ENCODE measurements at places on chromosomes 4 and X. TPM values are rescaled to one million over a fixed set of nuclear protein-coding genes. Genes with fewer than 3 reads are reported as not detected.

MGARP gene
- total RNA-seq: 0.25 TPM

DMRTC1B gene
- total RNA-seq: not detected

QRFPR gene
- total RNA-seq: not detected

GLRA2 gene
- not detected for total RNA-seq

NUP62CL gene
- total RNA-seq: 3.1 TPM

ETNPPL gene
- not detected for total RNA-seq

UGT2B15 gene
- not detected for total RNA-seq

GRCh38 chrX:46873746-46874145 is 36.9 kb downstream of the RP2 start:
- no peak for DNase-seq

DNA sequence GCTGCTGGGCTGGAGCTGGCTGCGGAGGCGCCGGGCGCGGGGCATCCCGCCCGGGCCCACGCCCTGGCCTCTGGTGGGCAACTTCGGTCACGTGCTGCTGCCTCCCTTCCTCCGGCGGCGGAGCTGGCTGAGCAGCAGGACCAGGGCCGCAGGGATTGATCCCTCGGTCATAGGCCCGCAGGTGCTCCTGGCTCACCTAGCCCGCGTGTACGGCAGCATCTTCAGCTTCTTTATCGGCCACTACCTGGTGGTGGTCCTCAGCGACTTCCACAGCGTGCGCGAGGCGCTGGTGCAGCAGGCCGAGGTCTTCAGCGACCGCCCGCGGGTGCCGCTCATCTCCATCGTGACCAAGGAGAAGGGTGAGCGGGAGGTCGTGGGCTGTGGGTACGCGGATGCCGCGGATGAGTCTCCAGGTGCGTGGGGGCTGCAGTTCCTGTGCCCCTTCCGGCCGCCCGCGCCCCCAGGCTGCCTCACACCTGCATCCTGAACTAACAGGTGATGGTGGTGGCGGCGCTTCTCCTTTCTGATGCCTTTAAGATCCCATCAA is 499 bp downstream of the CYP2U1 start:
- peak; percentile 28 for DNase-seq

GRCh38 chr4:83852085-83852451 is 316.2 kb downstream of the GPAT3 start:
- DNase-seq: no peak

DNA sequence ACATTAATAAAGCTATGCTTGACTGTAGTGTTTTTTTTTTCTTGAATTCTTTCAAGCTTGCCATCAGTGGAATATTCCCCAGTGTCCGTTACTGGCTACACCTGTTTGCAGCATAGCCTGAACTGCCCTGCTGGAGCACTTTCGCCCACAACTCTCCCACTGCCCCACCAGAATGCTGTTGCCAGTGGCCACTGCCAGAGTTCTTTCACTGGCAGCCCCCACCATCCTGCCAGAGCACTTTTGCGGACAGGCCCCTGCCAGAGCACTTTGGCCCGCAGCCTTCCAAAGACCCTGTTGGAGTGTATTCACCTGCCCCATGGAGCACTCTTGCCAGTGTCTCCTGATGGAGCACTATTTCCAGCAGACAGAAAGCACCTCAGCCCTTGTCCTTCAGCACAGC is 452.3 kb upstream of the GRID2 start:
- DNase-seq: no peak

DNA sequence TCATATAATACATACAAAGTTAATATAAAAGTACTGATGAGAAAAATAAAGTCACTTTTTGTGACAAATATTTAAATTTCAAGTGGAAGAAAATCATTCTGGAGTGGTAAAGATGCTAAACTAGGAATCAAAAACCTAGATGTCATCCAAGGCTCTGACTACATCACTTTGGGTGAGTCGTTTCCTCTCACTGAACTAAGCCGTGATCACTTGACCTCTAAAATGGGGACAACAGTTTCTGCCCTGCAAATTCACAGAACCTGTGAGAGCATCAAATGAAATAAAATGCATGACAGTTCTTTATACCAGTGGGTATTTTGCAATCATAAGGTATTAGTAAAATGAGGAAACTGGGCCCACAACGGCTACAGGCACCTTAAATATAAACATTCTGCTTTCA is 63.8 kb downstream of the PRDM5 start:
- no peak for DNase-seq

DNA sequence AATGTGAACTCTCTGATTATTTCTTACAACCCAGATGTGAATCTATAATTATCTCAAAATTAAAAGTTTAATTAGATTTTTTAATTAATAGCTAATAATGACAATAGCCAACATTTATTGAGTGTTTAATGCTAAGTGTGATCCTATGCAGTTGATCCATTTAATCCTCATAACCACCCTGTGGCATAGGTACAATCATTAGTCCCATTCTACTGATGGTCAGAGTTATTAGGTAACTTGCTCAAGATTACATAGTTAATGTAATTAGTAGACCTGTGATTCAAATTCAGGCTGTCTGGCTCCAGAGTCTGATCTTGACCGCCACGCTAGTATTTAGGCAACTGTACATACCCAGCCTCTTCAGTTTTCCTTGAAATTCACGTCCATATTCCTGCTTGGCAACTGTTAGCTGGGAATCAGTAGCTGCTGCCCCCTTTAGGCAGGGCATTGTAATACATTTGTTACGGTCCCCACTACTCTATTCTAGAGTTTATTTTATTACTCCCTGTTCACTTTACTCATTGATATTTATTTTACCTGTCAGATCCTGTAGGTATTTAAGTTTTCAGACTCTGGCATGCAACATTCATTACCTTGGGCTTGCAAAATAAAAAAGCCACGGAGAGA is 20.6 kb upstream of the TEC start:
- DNase-seq: no peak

- DNase-seq: no peak
Measured at GRCh38 chrX:47499293-47499692, 16.3 kb upstream of the ZNF41 start.

GRCh38 chr4:138672393-138672976 is 343.1 kb upstream of the NOCT start:
- no peak for DNase-seq

- DNase-seq: no peak
Measured at GRCh38 chr4:63063760-63064159, 1345.5 kb downstream of the TECRL start.

DNA sequence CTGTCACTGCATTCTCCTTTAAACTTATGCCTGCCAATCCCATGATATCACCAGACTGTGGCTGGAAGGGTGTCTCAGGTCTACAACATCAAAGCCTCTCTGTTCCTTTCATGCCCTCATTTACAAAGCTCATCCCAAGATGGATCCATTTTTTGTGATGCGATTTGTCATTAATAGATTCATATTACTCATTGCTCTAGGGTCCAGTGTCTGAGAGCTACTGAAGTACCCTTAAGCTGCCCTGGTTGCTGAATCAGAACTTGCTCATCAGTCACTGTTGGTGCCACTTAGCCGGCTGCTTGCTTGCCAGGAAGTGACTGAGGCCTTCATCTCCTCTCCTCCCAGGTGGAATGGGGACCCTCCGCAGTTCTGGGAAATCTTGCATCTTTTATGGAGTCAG is 395.5 kb upstream of the BOD1L1 start:
- no peak for DNase-seq

- DNase-seq: no peak
Measured at GRCh38 chrX:134998246-134998645, 7.5 kb downstream of the SMIM10 start.

- DNase-seq: no peak
Measured at GRCh38 chr4:139207873-139208403, 30.9 kb upstream of the ELF2 start.

- no peak for DNase-seq
Measured at GRCh38 chr4:116055857-116056827, 942.7 kb upstream of the NDST4 start.

DNA sequence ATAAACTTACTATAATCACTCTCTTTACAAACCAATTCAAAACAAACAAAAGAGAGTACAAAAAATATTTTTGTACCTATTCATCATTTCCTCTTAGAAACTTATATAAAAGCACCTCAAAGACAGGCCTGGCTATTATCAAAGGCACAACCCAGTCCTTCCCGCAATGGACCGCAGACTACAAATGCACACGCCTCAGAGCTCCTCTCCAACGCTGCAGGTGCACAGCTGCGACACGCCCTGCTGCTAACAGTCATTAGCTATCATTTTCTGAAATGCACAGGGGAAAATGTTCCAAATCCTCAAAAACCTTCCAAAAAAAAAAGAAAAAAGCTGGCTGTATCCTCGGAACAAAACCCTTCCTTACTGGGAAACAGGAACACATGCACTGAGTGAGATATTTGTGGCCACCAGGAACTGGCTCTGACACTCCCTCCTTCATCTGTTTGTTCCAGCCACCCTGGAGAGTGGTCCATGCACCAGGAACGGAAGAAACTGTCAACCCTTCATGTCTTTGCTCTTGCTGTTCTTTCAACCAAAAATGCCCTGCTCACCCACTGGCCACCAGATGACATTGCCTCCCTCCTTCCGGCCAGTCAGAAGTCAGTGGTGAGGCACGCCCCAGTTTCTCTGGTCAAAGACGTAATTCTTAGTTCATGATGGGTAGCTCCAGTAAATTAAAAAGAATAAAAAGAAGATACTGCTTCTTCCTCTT is 16.7 kb downstream of the IRF2 start:
- DNase-seq: no peak

DNA sequence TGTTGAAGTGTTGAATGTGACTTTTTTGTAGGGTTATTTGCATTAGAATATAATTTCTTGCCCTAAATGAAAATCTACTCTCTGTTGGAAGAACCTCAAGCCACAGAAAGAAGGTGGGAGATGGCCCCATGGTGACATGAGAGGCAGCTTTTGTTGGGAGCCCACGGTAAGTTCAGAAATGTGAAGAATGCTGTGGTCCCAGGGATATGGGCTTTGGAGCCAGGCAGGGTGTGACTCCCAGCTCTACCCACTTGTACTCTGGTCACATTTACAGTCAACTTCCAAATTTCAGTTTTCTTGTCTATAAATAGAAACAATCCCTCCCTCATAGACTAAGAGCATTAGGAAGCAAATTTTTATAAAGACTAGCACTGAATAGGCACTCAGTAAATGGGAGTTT is 177.8 kb downstream of the RAB28 start:
- no peak for DNase-seq

DNA sequence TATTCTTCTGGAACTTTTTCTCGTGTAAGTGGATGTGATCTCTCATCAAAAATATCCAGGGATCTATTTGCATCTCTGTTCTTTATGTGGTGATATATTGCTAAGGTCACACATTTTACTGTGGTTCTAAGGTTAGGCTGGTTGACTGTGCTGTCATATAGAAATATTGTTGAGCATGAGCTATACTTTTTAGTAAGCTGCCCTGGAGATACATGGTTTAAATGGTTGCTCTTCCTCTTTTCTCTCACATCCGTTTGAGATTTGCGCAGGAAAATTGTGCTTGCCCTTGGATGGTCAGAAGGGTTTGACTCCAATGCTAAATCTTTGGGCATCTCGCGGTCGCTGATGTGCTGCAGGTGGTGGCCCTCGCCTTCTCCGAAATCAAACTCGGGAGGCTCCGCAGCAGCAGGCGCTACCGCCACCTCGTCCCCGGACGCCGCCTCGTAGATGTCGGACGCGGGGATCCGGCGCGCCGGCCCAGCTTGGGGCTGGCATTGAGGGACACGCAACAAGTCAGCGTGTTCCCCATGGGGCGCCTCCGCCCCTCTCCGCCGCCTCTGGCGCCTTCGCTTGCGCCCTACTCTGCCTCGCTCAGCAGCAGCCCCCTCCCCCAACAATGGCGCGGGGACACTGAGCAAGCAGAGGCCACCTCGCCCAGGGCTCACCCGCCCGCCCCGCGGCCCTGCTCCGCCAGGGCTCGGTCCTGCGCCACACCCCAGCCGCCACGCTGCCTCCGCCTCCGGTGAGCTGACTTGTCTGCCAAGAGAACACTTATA is 154.5 kb downstream of the MSN start:
- DNase-seq: peak; percentile 11

- no peak for DNase-seq
Measured at GRCh38 chr4:26171941-26172340, 148.9 kb upstream of the RBPJ start.

DNA sequence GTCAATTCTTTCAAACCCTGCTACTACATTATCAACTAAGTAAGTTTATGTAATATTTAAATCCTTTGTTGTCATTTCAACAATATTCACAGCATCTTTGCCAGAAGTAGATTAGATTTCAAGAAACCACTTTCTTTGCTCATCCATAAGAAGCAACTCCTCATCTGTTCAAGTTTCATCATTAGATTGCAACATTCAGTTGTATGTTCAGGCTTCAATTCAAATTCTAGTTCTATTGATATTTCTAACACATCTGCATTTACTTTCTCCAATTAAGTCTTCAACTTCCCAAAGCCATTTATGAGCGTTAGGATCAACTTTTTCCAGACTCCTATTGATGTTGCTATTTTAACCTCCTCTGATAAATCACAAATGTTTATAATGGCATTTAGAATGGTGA is 66.1 kb downstream of the BMP3 start:
- no peak for DNase-seq
